Esophagus muscularis mucosa (tissue), 4 donors: ENCODE measurements at places on chromosomes 16 and 17.

- DNase-seq: no peak
Measured at GRCh38 chr16:6157806-6158205, 1060.2 kb upstream of the EEF2KMT start.

- no peak for DNase-seq
Measured at GRCh38 chr17:10812674-10813073, 8.8 kb upstream of the TMEM238L start.

GRCh38 chr17:9780552-9780951 is 10.8 kb downstream of the DHRS7C start:
- DNase-seq: no peak

- no peak for DNase-seq
Measured at GRCh38 chr16:73171380-73171779, 123.5 kb upstream of the ZFHX3 start.

DNA sequence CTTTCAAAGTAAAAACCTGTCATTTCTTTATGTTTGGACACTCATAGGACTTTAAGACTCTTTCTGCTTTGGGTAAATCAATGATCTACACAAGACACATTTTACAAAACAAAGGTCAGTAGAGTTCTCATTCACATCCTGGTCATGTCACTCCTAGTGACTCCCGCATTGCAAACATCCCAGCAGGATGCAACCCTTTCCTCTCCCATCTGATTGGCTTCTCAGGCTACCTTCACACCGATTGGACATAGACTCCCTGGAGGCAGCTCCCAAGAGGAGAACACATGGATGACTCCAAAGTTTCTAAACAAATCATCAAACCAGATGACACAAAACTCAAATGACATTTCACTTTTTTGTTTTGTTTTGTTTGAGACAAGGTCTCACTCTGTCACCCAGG is 43.8 kb upstream of the ACSM2B start:
- no peak for DNase-seq

GRCh38 chr17:20207262-20207985 is 198.3 kb downstream of the SPECC1 start:
- DNase-seq: no peak

- DNase-seq: no peak
Measured at GRCh38 chr16:53911513-53911912, 207.6 kb downstream of the FTO start.

- DNase-seq: no peak
Measured at GRCh38 chr17:79406316-79406715, 204.5 kb downstream of the RBFOX3 start.

DNA sequence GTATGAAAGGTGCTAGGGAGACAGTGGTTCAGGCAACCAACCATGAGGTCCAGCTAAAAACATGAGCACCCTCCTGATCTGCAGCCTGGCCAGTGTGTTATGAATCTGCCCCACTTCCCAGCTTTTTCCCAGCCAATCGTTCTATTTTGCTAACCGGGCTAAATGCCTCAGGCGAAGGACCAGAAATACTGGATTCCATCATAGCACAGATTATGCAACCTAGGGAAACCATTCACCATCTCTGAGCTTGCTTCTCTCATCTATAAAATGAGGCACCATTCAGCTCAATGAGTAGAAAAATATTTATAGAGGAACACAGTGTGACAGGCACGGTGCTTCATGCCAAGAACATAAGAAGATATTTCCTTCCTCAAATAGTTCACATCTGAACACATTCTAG is 45.2 kb upstream of the NUDT7 start:
- DNase-seq: no peak

DNA sequence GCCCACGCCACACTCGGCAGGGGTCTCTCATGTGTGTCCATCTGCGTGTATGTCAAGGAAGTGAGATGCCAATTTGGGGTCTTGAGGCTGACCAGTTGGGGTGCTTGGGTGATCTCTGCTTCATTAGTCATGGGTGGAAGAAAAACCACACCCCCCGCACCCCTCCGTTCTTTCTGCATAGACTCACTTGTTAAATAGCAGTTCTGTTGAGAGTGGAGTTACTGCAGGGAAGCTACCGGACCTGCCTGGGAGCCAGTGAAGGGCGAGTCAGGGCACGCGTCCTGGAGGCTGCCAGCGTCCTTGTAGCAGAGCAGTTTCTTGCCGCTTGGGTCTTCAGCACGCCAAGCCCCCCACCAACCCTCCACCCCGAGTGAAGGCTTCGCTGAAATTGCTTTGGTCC is 8.5 kb downstream of the SNN start:
- no peak for DNase-seq

DNA sequence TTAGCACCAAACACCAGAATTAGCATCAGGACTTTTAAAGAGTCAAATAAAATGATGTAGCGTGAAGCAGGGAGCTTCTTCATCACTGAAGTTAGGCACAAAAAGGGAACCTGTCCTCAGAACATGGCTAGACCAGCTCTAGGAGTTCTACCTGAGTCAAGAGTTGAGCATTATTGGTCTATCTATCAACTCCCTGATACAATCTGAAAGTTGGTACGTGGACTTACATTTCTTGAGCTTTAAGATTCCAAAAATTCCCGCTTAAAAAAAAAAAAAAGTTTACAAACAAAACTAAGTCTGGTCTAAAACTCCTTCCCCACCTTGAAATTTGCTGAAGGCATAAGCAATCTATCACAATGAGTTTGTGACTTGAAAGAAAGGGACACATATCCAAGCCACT is 12.3 kb downstream of the TLE7 start:
- no peak for DNase-seq

DNA sequence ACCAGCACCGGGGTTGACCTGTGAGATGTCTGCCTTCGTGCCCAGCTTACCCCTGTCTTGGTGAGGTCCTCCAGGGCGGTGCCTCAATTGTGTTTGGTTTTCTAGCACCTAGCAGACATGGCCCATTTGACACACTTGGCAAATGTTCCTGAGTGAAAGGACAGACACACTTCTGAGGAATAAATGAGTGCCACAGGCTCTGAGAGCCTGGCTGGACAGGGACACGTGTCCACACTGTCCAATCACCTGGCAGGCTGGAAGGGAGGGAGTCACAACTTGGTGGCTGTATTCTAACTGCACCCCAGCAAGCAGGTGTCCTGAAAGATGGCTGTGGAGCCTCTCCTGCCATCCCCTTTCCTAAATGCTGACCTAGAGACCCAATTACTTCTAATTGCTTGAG is 7.4 kb downstream of the MAP3K14 start:
- no peak for DNase-seq

DNA sequence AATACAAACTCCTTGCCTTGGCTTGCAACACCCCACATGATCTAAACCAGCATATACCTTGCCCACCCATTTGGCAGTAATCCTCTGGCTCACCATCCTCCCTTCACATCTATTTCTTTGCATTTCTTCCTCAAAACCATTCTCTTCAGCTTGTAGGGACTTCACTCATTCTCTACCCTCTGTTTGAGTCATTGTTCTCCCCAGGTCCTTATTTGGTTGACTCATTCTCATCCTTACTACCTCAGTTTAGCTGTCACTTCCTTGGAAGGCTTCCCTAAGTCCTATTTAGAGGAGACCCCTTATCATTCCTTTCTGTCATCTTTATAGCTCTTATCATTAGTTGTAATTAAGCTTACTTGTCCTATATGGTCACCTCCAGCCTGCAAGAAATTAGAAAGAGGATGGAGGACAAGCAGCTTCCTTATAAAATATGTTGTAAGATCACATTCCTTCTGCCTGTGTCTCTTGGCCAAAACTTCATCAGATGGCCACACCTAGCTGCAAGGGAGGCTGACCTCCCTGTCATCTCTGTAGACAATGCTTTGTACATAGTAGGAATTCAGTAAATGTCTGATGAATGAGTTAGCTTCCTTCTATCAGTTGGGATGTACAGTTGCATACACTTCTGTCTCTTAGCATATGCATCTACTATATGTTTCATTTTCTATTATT is 1.7 kb downstream of the TTC19 start:
- no peak for DNase-seq

DNA sequence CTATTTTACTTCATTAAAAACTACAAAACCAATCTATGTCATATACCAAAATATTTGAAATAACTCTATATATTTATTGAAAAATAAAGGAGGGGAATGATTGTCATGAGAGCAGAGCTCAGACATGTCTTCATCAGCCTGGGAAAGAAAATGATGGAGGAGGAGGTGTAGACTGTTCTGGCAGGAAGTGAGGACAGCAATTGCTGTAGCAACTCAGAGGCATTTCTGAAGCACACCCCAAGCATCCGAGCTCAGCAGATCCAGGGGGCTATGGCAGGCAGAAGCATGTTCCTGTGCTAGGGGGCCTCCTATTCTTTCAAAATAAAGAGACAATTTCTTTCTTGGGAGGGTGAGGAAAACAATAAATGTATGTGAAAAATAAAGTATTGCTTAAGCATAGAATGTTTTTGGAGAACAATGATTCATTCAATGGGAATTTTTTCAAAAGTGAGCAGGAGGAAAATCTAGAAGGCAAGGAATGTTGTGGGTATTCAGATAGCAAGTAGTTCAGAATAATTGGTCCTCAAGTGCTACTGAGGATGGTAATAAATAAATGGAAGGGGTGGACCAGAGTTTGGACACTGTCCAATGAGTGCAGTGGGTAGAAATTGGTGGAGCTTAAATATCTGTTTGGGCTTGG is 383.4 kb downstream of the CDH11 start:
- no peak for DNase-seq
